ENCODE measurements at places on chromosomes 1 and 21. TPM values are rescaled to one million over a fixed set of nuclear protein-coding genes. Genes with fewer than 3 reads are reported as not detected.

Gene ZNF669
- 6.2 TPM for total RNA-seq

Gene OR2T35
- total RNA-seq, result not detected

Gene CADM3
- total RNA-seq, result not detected

Gene PKP1
- not detected for total RNA-seq

Gene SLC25A34
- 1.5 TPM for total RNA-seq

Gene PLD5
- total RNA-seq, result not detected

Gene RASSF5
- 193 TPM for total RNA-seq

Gene SPRR2G
- not detected for total RNA-seq

Gene FCMR
- total RNA-seq, result 23.2 TPM

Gene FAAP20
- total RNA-seq, result 60.3 TPM

Gene LIN28A
- not detected for total RNA-seq

Gene TDRD5
- total RNA-seq, result not detected

Gene TMEM51
- 0.14 TPM for total RNA-seq

Gene LRRC38
- total RNA-seq, result not detected

Gene SLC35F3
- 10.9 TPM for total RNA-seq

Gene RIPPLY3
- total RNA-seq, result 0.26 TPM

Gene RNU1-2
- 1,962 TPM for total RNA-seq

Gene LCE3E
- total RNA-seq, result not detected

Gene FCRL3
- total RNA-seq, result 0.05 TPM

Gene ECM1
- 1.5 TPM for total RNA-seq

Gene PLA2G2C
- 0.28 TPM for total RNA-seq

Gene ARTN
- total RNA-seq, result 0.43 TPM

Gene GSTM1
- 94.2 TPM for total RNA-seq

Gene CFAP45
- total RNA-seq, result 1.5 TPM

Gene KCNE2
- not detected for total RNA-seq

Gene HRNR
- not detected for total RNA-seq

Gene DSCAM
- not detected for total RNA-seq

Gene TSSK3
- total RNA-seq, result 2.3 TPM

Gene ARHGEF10L
- total RNA-seq, result not detected

Gene KCNC4
- total RNA-seq, result 19.5 TPM

Gene LYPD8
- total RNA-seq, result not detected

Gene DPYD
- total RNA-seq, result 13.8 TPM

Gene SEMA6C
- total RNA-seq, result 2.3 TPM

Gene ZYG11A
- 0.17 TPM for total RNA-seq

Gene NBPF4
- not detected for total RNA-seq

Gene TTLL7
- 0.58 TPM for total RNA-seq

Gene DEPDC1
- 10.8 TPM for total RNA-seq

Gene C1orf116
- total RNA-seq, result not detected

Gene C1orf141
- not detected for total RNA-seq

Gene HENMT1
- 17.7 TPM for total RNA-seq

Gene PARK7
- total RNA-seq, result 426 TPM

Gene NBPF10
- 3.2 TPM for total RNA-seq

Gene CASZ1
- total RNA-seq, result 6.9 TPM

Gene COL24A1
- total RNA-seq, result 0.02 TPM

Gene AGMAT
- 31.5 TPM for total RNA-seq

Gene CELA2A
- total RNA-seq, result not detected

Gene CCDC17
- total RNA-seq, result 2.8 TPM

Gene OLFML2B
- not detected for total RNA-seq

Gene AK5
- 0.17 TPM for total RNA-seq

Gene ALX3
- not detected for total RNA-seq

Gene FAM163A
- total RNA-seq, result not detected

Gene BEND5
- 11.5 TPM for total RNA-seq

Gene RORC
- total RNA-seq, result 1.3 TPM

Gene SLC30A2
- total RNA-seq, result not detected

Gene CSMD2
- not detected for total RNA-seq

Gene FAM110D
- total RNA-seq, result 0.09 TPM

All from activated CD4-positive, alpha-beta T cell treated with anti-CD3 and anti-CD28 coated beads, Interleukin-2, amount 10 ng/mL, durations not matched to agents 24 days and 14 days (primary cell).